Mucosa of gallbladder (tissue), 1 donor: ENCODE measurements at places on chromosomes 5 and 9. TPM values are rescaled to one million over a fixed set of nuclear protein-coding genes. Genes with fewer than 3 reads are reported as not detected.

GRCh38 chr5:76710991-76711390 lies 4.9 kb upstream of the F2R start:
- DNase-seq: no peak

DNA sequence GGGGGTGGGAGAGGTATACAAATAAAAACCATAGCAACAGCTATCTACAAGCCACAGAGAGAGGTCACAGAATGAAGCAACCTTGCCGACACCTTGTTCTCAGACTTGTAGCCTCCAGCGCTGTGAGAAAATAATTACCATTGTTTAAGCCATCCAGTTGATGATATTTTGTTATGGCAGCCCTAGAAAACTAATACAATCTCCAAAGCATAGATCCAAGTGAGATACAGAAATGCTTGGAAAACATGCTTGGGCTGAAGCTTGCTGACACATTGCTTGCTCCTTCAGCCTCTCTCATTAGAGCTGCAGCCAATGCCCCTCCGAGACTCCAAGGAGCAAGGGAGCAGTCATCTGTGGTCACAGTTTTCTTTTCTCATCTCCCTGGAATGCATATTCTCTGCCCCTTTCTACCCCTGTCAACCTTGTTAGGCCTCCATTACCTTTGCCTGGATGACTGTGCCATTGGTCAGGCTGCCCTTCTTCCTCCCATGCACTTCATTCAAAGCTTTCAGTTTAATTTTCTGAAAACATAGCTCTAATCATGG lies 401.4 kb upstream of the KLF4 start:
- DNase-seq: no peak

Gene CYSTM1
- total RNA-seq: 382 TPM

GRCh38 chr9:445033-445432 lies 230.4 kb downstream of the DOCK8 start:
- no peak for DNase-seq

DNA sequence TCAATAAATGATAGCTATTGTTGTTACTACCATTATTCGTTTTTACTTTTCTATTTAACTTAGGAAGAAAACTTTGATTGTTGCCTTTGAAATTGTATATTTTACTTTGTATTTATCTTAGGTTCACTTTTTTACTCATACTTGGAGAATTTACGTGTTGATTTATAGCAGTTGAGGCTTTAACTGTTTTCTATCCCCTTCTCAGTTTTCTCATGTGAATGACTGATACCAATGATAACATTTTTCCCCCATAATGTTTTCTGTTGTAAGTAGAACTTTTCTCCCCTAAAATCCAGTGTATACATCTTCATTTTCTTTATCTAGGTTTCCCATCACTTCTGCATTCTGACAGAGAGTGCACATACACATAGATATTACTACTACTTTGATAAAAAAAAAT lies 54.4 kb downstream of the FSD1L start:
- no peak for DNase-seq

Gene ZFP37
- total RNA-seq: 2.8 TPM

Gene SAPCD2
- 2.4 TPM for total RNA-seq
